Stimulated activated naive B cell treated with anti-CD40 and anti-IgM and Interleukin-4, amounts not matched to agents 10 μg/mL and 1 μg/mL and 100 μg/mL, for 72 hours (primary cell): ENCODE measurements at places on chromosomes 13 and 19.

DNA sequence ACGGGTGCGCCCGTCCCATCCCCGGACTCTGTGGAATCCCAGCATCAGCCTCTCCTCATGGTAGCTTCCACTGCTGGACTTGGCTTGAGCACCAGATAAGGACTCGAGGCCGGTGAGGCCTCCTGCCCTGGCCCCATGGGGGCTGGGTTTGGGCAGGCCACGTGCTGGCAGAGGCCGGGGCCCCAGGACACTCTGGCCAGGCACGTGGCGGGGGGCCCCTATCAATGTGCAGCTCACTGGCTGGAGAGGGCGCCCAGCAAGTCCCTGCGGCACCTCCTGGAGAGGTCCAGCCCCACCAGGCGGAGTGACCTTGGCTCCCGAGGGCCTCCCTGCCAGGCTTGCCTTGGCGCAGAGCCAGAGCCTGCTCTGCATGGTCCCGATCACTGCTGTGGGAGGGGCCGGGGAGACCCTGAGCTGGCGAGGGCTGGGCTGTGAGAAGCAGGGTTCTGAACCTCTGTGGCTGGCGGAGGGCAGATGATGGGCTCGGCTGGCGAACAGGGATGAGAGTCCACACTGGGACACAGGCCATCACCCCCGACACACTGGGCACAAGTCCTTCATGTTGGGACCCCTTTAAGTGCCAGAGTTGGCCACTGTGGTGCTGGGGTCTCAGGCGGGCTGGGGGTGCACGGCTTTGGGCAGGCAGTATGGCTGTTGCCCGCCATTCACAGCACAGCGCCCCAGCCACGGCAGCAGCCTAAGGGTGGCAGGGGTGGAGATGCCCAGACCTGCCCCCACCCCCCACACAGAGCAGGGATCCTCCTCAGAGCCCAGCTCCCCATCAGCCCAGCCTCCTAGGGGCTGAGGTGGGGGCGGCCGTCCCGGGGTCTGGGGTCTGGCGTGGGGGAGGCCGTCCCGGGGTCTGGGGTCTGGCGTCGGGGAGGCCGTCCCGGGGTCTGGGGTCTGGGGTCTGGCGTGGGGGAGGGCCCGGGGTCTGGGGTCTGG, 19.1 kb downstream of the CEBPG start:
- no peak for DNase-seq

- no peak for DNase-seq
Measured at GRCh38 chr19:29685326-29685725, 20.1 kb downstream of the PLEKHF1 start.

- DNase-seq = no peak
Measured at GRCh38 chr13:88895261-88895941, 1224.2 kb downstream of the SLITRK5 start.

GRCh38 chr19:10896851-10897526, 25.6 kb downstream of the CARM1 start:
- DNase-seq = no peak

- DNase-seq = no peak
Measured at GRCh38 chr19:11674067-11674492, 64.7 kb downstream of the ZNF823 start.

GRCh38 chr13:23473221-23473620, 39.7 kb upstream of the SACS start:
- DNase-seq = no peak

- DNase-seq = peak; percentile 25
Measured at GRCh38 chr19:13430790-13431582, 75.3 kb downstream of the CACNA1A start.

DNA sequence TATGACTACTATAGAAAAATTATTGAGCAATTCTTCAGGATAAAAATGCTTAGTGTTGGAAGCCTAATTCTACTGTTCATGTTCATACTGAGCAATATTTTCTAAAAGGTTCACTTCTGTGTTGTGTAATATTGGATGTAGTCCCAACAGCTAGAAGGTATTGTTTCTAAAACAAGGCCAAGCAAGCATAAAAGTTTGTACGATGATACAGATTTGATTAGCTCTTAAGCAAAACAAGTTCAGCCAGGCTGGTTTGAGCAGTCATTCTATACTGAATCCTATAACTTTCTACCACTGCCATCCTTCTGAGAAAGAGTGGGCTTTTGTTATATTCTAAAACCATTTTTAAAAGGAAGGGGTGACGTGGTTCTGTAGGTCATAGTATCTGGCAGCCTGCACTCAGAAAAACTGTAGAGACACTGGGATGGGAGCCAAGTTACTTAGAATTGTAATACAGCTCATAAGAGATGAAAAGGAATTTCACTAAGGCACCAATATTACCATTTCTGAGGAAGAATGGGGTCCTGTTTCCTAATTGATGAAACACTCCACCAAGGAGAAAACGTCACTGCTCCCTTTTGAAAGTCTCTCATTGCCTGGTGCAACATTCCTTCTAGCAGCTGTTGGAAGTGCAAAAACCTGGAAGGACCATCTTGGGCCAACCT, 275.0 kb upstream of the DACH1 start:
- no peak for DNase-seq

DNA sequence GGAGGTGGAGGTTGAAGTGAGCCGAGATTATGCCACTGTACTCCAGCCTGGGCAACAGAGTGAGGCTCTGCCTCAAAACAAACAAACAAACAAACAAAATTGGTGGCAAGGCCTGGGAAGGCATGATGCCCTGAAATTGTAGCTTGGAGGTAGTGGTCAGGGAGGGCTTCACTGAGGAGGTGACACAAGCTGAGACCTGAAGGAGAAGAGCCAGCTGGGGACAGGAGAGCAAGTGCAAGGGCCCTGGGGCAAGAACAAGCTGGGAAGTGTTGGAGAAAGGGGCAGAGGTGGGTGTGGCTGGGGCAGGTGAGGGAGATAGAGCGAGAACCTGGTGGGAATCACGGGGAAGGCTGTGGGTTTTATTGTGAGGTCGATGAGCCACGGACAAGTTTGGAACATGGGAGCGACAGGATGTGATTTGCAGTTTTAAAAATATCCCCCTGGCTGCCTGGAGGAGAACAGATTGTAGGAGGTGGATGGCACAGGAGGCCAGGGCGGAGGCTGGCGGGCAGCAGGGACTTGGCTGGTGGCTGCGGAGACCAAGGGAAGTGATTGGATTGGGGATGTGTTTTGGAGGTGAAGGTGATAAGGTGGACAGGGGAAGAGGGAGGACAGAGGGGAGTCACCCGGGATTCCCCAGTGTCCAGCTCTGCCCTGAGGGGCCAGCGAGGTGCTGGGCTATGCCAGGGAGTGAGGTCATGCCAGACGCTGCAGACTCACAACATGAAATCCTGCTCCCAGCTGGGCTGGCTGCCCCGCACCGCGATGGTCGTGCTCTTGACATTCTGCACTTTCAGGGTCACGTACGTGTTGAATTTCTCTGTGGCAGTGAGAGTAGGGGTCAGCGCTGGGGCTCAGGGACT, 14.0 kb downstream of the UNC13A start:
- DNase-seq = no peak

- DNase-seq = no peak
Measured at GRCh38 chr19:30469774-30470173, 97.6 kb downstream of the ZNF536 start.

DNA sequence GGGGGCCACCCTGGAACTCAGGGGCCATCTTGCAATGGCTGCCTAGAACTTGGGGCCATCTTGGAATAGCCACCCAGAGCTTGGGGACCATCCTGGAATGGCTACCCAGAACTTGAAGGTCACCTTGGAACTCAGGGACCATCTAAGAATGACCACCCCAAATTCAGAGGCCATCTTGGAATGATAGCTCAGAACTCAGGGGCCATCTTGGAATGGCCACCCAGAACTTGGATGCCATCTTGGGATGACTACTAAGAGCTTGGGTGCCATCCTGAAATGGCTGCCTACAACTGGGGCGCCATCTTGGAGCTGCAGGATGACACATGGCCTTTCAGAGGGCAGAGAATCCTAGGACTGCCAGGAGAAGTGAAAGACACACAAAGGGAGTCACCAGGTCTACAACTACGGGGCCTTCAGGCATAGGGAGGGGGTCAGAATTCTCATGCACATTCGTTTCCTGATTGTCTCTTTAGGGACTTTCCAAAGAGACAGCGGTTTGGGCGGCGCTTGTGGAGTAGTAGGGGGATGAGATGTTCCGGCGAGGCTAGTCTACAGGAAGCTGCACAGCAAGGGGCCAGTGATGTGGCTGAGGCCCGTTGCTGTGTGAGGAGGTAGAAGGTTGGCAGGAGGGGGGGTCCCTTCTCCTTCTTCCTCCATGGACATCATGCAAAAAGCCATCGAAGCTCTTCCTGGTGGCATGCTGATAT, 125.0 kb downstream of the IER2 start:
- no peak for DNase-seq
